ENCODE measurements at places on chromosomes 1 and 21.

GRCh38 chr21:39630827-39631226 lies 18.1 kb downstream of the B3GALT5 start:
- no peak for DNase-seq

DNA sequence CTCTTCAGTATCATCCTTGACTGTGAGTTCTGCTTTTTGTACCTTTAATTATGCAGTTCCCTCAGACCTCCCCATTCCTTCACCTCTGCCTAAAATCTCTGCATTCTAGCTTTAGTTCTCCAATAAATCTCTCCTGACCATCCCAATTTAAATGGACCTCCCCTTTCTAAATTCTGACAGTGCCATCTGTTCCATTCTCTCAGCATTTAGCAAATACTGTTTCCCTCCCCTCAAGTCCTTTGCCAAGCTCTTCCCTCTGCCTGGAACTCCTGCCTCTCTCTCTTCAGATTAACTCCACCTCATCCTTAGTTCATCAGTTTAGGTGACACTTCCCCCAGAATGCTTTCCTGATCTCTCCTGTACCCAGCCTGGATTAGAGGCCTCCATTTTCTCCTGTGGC lies 54.0 kb upstream of the JUN start:
- no peak for DNase-seq

GRCh38 chr1:230940848-230941247 lies 37.8 kb downstream of the TTC13 start:
- no peak for DNase-seq

- DNase-seq = no peak
These were observed 53.6 kb upstream of the MUTYH start for GRCh38 chr1:45393718-45394302.

GRCh38 chr1:198889101-198889500 lies 250.3 kb downstream of the PTPRC start:
- no peak for DNase-seq

DNA sequence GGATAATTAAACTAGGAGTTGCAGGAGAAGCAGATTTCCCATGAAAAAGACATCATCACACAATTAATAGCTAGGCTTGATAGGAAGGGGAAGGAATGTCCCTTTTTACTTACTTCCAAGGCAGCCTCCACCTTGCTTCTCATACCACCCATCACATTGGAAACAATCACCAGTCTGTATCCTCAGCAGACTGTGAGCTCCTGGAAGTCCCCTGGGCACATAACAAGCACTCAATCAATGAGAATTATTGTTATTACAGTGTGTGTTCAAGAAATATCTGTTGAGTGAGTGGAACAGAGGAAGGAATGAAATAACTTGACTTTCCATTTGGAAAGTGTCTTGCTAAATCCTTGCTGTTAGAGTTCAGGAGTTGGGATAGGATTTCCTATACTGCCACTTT lies 36.2 kb downstream of the HIVEP3 start:
- DNase-seq = no peak

DNA sequence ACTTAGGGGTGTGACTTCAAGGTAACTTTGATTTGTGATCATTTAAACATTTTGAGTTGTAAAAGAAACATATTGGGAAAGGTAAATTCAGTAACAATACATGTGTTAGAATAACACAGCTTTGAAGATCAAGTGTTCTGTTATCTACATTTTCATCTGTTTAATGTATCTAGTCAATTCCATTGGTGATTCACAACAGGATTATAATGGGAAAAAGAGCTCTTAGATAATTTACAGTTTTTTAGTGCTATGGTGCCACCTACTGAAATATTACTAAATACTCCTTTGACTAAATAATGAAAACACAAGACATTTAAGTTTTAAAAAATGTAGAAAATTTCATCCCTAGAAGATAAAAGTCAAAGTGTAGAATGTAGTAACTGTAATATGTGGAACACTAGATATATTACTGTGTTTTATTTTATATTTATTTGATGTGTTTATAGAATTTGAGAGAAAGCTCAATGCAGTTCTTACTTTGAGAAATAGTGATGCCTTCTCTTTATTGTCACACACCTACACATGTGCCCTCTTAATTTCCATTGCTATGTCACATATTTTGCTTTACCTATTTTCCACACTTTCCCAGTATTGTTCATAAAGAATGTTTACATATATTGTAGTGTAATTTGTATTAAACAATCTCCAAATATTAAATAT lies 47.4 kb downstream of the PTPRC start:
- DNase-seq = no peak

GRCh38 chr1:11730429-11730891 lies 5.5 kb upstream of the AGTRAP start:
- peak; percentile 19 for DNase-seq

DNA sequence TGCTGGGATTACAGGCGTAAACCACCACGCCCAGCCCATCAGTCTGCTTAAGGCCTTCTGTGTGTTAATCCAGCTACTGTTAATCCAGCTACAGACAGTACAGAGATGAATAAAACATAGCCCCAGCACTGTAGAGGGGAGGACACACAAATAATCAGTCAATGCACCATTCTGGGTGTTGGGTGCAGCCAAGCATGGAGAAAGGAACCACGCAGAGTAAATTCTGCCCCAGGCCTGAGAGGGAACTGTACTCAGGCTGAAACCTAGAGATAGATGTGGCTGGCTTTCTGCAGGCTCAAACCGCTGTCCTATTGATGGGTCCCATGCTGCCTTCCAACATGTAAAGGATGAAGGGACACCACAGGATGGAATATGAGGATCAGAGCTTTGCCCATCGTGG lies 136.8 kb upstream of the IGSF21 start:
- DNase-seq = no peak

GRCh38 chr1:168717906-168718891 lies 10.8 kb downstream of the DPT start:
- DNase-seq = no peak

DNA sequence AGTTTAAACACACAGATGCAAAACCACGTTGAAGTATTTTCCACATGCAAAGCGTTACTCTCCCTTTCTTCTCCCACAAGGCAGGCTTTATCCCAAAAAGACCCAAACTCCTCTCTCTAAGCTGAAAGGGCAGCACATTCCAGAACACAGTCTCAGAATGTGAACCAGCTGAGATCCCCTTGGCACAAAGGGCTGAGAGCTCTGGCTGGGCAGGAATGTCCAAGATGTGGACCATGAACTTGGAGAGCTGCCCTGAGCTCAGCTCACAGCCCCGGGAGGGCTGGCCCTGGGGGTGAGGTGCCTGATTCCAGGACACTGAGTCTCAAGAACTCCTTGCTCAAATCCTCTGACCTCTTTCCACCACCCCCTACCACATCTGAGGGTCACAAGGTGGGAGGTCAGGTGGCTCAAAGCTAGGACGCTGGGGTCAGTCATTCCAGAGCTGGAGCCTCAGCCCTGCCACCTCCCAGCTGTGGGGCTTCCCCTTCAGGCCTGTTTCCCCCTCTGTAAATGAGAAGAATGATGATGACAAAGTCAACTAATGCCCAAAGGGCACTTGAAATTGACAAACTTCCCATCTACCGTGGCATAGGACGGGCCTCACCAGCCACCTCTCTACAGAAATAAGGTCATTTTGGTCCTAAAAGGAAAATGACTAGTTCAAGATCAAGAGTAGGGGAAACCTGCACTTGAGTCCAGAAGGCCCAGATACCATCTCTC lies 11.5 kb downstream of the ALDH4A1 start:
- no peak for DNase-seq

DNA sequence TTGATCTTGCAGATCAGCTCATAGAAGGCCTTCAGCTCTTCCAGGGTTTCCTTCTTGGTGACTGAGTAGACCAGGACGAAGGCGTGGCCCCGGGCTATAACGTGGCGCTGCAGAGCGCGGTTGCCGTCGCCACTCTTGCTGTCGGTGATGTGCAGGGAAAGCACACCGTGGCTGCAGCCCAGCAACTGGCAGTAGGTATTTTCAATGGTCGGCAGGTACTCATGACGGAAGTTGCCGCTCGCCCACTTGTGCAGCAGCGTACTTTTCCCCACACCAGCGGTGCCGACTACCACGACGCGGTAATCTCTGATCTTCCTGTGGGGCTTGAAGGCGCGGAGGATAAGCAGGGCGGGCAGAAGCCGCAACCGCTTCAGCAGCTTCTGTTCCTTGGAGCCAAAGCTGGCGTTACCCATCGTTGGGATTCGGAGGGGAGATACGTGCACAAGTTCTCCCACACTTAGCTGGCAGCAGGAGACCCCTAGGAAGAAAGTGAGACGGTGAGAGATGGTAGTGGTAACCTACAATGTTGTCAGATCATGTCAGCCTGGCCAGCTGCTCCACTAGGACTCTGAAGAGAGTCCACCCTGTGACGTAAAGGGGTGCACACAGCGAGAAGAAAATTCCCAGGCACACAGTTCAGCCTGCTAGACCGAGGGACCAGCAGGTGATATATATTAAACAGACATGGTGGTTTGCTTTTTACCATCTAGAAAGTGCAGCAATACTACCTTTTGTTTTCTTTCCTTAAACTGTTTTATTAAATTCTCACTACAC lies 3.4 kb downstream of the DIRAS3 start:
- DNase-seq = no peak

DNA sequence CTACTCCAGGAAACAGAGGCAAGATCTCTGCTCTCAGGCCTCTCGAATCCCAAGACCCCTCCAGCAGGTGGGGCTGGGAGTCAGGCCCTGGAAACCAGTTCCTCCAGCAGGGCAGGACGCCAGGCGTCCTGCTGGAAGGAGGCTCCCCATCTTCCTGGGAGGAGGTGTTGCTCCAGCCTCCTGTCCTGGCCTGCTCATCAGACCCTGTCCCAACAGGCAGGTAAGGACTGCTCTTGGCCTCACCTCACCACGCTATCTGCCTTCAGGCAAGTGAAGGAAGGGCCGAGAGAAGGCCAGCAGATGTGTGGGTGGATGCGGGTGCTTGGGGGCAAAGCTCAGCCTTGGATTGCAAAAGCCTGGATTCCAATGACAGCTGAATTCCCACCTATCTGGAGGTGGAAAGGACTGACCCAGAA lies 82.9 kb downstream of the SSBP3 start:
- DNase-seq = no peak

GRCh38 chr1:235404190-235404589 lies 37.0 kb downstream of the TBCE start:
- no peak for DNase-seq

DNA sequence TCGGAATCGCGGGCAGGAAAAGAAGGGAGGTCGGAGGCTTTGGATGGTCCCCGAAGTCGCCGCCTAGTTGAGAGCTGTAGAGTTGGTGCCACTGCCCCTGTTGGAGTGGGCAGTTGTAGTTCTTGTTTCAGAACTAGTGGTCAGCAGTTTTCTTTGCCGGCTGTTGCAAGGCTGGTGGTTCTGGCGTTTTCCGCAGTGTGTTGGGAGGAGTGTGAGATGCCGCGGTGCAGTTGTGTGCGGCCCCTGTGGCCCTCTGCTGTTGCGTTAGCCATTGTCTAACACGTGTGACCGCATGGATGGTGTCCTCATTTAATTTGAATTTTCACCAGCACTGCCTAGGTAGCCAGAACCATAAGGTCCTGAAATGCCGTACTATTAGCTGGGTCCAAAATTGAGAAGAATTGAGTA lies 1.4 kb downstream of the ARF1 start:
- DNase-seq = no peak

DNA sequence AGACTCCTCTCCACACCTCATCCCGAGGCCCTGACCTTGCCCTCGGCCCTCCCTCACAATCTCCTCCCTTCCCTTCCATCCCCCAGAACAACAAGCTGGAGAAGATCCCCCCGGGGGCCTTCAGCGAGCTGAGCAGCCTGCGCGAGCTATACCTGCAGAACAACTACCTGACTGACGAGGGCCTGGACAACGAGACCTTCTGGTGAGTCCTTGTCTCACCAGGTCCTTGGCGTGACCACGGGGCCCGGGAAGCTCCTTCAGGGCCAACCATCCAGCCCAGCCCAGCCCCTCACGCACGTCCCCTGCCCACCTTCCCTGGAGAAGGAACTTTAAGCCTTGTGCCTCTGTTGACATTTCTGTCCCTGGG lies 15.6 kb downstream of the PODN start:
- no peak for DNase-seq

GRCh38 chr1:41322835-41323234 lies 38.4 kb upstream of the FOXO6 start:
- no peak for DNase-seq

DNA sequence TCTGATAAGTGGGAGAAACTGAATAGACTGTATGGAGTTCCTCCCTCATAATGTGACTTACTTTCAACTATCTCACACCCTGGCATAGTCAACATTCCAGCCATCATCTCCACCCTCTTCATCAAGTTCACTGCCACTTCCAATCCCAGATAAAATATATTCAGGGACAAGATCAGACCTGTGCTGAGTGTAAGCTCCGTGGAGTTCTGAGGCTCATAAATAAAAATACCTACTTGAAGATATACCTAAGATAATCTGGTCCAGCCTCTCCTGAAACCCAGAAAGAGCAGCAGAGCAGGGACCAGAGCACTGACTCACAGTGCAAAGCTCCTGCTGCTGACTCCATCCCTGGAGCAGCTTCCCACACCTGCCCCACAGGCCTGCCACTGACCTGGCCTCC lies 1.7 kb upstream of the LCE7A start:
- DNase-seq = no peak

DNA sequence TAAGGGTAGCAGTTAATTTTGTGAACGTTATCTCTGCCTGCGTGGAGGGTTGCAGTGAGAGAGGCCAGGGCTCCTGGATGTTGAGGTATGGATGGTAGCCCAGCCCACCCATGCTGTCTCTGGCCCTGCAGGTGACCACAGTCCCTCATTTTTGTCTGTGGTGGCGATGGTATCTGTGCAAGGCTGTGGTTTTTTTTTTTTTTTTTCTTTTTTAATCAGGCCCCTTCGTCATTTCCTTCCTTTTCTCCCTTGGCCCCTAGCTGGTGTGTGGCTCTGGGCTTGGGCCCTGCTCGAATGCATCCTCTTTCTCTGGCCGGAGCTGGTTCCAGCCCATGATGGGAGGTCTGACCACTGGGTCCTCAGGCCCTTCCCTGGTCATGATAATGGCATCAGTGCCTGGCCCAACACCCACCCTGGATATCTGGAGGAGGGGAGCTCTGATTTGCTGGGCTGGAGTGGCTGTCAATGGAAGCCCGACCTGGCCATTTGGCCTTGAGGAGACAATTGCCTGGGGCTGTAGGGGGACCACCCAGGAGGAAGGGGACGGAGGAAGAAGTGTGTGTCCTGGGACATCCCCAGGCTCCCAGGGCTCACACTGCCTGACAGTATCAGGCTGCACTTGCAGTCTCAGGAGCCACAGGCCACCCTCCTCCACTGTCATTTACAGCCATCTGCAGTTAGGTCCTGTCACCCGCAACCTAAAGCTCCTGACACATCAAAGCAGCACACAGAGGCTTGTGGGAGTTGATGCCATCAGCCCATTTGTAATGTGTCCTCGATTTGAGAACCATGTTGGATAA lies 8.1 kb upstream of the RNF187 start:
- no peak for DNase-seq

GRCh38 chr1:36988741-36989193 lies 45.5 kb downstream of the GRIK3 start:
- no peak for DNase-seq

Measured in activated T-cell treated with anti-CD3 and anti-CD28 coated beads for 24 hours (primary cell).